Effector memory CD4-positive, alpha-beta T cell (primary cell): ENCODE measurements at places on chromosomes 3 and 15.

DNA sequence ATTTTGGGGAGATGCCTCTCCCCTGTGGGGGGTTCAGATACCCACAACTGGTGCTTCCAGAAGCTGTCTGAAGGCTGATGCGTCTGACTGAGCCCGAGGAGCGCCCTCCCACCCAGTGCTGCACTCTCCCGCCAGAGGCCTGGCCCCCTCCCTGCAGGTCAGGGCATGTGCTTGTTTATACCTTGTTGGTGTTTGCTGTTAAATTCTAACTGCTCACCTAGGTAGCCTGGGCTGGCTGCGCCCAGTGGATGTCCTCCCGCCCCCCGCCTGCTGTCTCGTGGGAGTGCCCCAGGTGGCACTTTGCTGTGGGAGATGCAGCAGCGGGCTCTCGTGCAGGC is 12.9 kb downstream of the KLF13 start:
- no peak for DNase-seq

- DNase-seq: no peak
Observed at GRCh38 chr15:72592097-72592496, 62.4 kb upstream of the GOLGA6B start.

- no peak for DNase-seq
Observed at GRCh38 chr15:66390678-66391077, 4.0 kb downstream of the MAP2K1 start.

GRCh38 chr3:139416275-139416674 is 26.8 kb upstream of the COPB2 start:
- no peak for DNase-seq

GRCh38 chr15:51770902-51771301 is 19.5 kb downstream of the TMOD2 start:
- no peak for DNase-seq

GRCh38 chr3:40524222-40524567 is 565 bp upstream of the ZNF621 start:
- DNase-seq: no peak
